NCI-H460 (cell line): ENCODE measurements at places on chromosomes 4 and X.

DNA sequence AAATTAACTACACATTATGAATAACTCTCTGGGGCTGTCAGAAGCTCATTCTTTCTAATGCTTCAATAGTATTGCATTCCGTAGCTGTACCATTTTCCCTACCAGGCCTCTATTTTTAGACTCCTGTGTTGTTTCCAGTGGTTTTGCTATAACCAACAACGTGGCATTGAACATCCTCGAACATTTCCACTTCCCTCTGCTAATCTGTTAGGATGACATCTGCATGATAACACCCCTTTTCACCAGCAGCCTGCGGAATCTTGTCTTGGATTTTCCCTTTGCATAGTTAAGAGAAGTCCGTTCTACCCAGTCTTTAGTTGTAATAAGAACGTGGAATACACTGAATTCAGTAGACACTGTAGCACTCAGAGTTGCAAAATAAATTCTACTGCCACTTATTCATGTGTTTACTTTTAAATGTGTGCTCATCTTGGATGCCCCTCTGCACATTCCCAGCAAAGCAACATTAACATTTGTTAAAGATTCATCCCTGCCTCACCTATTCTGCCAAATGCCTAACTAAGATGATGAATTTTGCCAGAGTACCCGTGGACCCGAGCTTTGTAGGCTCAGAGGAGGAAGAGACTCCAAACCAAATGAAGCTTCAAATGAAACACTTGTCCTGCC, 55.6 kb downstream of the SEL1L3 start:
- DNase-seq, result no peak

- no peak for DNase-seq
These were observed 27.9 kb downstream of the SLAIN2 start for GRCh38 chr4:48369248-48369647.

- DNase-seq, result no peak
These were observed 77.6 kb downstream of the AFF1 start for GRCh38 chr4:87012265-87012953.

DNA sequence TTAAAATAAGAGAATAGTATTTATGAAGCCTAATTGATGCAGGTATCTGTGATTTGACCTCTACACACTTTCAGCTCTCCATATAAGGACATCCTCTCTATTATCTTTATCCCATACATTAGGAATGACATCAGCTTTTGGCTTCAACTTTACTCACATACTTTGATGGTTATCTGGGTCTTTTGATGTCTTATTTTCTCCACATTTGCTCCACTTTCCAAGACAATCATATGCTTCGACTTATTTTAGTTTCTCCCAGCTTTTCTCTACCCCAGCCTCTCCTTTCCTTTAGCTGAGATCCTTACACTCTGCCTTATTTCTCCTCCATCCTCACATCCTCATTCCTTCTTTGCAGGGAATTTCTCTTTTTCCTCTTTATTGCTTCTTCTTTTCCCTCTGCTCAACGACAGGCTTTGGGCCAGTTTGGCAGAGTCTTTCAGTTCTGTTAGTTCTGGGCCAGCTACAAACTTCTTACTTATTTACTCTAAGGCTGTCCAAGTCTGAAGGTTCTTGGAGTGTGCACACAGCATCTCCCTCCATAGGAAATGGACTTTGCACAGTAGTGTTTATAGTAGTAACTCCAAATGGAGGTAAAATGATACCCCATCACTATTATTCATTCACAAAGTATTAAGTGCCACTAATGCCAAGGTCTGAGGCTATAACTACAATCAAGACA, 50.5 kb downstream of the SLC4A4 start:
- DNase-seq, result no peak

- no peak for DNase-seq
These were observed 22.6 kb downstream of the NAP1L5 start for GRCh38 chr4:88674979-88675378.

DNA sequence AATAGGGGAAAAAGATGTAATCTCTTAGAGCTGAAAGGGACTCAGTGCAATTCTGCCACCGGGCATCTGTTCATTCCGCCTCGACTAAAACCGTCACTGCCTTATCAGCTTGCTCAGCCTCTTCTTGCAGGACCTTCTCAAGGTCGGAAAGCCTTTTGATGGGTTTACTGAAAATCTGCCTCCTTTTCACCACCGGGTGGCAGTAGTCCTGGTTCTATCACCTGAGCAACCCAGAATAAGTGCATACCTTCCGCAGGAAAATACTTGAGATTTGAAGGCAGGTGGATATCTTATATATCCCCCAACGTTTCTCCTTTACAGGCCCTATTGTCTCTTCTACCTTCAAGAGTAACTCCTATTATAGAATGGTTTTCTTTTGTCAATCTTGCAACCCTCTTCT, 103.4 kb upstream of the PAK3 start:
- DNase-seq, result peak; percentile 38

DNA sequence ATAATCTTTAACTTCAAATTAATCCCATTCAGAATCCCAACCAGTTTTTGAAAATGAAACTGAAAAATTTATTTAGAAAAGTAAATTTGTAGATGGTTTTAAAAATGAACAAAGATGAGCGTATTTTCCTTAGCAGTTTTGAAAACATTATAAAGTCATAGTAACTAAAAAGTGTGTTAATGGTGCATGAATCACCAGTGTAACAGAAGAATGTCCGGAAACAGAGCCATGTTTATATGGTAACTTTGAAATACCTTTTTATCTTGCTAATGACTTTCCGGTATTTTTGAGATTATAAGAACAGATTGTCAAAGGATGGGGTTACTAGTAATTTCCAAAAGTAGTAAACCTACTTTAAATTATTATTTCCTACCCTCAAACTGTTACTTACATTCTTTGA, 145.9 kb downstream of the IRS4 start:
- DNase-seq, result no peak

- no peak for DNase-seq
These were observed 14.7 kb downstream of the TMEM165 start for GRCh38 chr4:55410431-55410830.

GRCh38 chr4:114659386-114660008, 60.9 kb downstream of the UGT8 start:
- DNase-seq, result peak; percentile 64

DNA sequence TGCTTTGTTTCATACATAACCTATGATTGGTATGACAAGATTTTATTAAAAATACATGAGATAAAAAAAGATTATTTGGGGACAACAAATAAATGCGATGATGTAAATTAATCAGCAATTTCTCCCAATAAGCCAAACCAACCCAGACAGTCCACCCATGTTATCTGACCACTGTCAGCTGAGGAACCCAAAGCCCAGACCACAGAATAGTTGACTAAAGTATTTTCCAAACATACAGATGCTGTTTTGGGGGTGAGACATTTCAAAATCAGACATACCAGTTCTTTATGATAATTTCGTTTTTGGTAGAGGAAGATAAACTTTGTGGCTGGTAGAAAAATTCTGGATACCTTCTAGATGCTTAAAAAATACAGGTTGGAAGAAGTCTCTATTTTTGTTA, 650.8 kb upstream of the FAM241A start:
- DNase-seq, result no peak

- no peak for DNase-seq
These were observed 24.8 kb downstream of the SMIM20 start for GRCh38 chr4:25938787-25939186.

DNA sequence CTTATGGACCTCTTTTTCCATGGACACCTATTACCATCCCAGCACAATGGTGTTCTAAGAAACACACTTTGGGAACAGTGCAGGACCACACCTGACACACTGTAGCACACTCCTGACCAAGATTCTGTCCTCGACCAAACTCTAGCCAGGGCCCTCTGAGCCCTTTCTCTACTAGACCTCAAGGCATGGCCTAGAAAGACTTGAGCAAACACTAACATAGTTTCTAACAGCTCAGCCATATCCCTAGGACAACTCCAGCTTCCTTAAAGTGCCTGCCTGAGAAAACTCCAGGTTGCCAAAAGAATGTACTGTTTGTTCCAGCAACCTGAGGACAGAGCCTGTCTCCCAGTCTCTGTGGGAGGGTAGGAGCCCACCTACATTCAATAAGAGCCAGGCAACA, 48.3 kb downstream of the QDPR start:
- no peak for DNase-seq

DNA sequence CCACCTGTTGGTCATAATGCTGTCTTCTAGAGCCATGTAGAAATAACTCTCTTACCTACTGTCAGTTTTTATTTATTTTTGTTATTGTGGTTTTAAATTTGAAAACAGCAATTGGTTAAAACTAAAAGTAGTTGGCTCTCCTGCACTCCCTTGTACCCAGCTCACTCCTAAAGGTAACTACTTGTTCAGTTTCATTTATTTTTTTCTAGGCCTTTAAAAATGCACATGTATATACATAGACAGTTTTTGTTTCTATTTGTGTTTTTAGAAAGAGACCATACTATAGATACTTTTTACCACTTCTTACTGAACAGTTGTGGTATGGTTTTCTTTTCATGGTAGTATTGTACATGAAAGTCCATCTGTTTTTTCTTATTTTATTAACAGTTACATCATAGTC, 16.8 kb downstream of the SMAD1 start:
- DNase-seq, result no peak

- no peak for DNase-seq
These were observed 491.6 kb upstream of the AADAT start for GRCh38 chr4:170581322-170581721.

DNA sequence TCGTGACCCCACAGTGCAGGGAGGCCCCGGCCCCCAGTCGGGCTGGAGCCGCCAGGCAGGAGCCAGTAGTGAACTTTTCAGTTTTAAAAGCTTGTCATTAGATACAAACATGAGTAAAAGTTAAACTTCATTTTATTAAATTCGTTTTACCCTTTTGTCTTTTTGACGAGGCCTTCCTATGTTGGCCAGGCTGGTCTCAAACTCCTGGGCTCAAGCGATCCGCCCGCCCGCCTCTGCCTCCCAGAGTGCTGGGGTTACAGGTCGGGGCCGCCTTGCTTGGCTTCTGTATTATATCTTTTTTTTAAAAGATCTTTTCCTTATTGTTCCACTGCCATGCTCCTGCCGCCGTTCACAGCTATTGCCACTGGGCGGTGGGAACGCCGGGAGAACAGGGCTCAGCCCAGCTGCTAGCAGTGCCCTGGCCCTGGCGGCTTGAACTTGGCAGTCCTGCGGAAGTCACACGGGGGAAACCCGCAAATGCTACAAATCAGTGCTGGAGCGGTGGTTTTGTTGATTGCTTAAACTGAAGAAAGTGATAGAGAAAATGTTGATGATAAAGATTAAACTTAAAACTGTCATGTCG, 968 bp upstream of the NELFA start:
- DNase-seq, result peak; percentile 17

DNA sequence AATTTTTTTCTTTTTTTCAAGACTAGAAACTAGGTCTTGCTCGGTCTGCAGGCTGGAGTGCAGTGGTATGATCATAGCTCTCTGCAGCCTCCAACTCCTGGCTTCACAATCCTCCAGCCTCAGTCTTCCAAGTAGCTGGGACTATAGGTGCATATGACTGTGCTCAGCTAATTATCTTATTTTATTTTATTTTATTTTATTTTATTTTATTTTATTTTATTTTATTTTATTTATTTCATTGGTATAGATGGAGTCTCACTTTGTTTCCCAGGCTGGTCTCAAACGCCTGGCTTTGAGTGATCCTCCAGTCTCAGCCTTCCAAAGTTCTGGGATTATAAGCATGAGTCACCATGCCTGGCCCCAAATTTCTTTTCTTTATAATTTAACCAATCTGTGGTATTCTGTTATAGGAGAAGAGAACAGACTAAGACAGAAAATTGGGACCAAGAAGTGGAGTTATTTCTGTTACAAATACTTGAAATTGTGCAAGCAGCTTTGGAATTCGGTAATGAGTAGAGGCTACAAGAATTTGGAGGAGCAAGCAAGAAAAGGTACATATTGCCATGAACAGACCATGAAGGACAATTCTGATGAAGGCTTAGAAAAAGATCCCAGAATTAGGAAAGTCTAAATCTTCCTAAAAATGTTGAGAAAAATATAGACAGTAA, 4.0 kb upstream of the PRDM5 start:
- DNase-seq, result no peak

- DNase-seq, result no peak
These were observed 1.6 kb downstream of the TCEAL9 start for GRCh38 chrX:103357871-103358270.

- no peak for DNase-seq
These were observed 15.8 kb downstream of the HMX1 start for GRCh38 chr4:8855818-8856245.

GRCh38 chr4:141391293-141391692, 170.6 kb downstream of the ZNF330 start:
- DNase-seq, result no peak

DNA sequence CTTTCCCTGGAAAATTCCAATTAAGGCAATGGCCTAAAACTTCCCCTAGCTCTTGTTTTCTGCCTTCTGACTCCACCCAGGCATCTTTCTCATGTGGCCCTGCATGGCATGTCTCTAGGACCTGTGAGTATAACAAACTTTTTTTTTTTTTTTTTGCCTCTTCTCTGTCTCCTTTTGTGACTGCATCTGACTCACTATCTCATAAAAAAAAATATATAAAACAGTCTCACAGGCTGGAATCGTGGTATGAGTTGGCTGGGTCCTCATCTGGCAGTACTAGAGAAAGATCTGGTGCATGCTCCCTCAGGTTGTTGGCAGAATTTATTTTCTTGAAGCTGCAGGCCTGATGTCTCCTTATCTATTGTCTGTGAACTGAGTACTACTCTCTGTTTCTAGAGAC, 313.9 kb downstream of the TECRL start:
- no peak for DNase-seq

GRCh38 chr4:123784626-123785025, 388.0 kb downstream of the SPRY1 start:
- no peak for DNase-seq

GRCh38 chrX:48471504-48471903, 1.4 kb upstream of the SLC38A5 start:
- DNase-seq, result no peak

- no peak for DNase-seq
These were observed 589.4 kb downstream of the ANKRD50 start for GRCh38 chr4:124123181-124123580.

DNA sequence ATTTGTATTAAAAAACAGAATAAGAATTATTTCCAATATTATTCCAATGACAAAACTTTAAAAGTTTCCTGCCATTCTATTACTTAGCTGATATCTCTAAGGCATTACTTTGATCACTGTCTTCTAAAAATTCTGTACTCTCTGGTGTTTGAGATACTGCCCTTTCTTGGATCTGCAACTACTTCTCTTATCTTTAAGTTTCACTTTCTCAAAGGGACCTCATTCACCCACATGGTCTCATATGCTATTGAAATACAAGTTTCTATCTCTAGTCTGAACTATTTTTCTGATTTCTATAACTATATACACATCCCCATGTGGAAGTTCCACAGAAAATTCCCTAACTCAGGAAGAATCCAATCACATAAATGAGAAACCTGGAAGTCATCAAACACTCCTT, 22.2 kb downstream of the TMPRSS11E start:
- DNase-seq, result no peak

GRCh38 chr4:133131829-133132460, 17.1 kb upstream of the PCDH10 start:
- DNase-seq, result no peak

DNA sequence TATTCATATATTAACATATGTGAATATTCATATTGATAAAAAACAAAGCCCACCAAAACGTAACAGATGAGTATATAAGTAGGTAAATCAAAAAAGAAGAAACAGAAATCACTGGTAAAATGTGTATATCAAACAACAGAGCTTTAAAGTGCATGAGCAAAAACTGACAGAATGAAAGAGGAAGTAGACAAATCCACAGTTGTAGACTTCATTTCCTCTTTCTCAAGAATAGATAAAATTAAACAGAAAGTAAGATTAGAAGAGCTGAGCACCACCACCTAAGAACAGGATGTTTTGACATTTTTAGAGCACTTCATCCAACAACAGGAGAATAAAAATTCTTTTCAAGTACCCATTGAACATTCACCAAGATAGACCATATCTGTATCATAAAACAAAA, 64.6 kb downstream of the CNKSR2 start:
- no peak for DNase-seq
